ENCODE measurements at places on chromosomes 12 and 14. TPM values are rescaled to one million over a fixed set of nuclear protein-coding genes. Genes with fewer than 3 reads are reported as not detected.
A peak's percentile ranks its signal among the peaks of the same experiment; 100 is the strongest.

TCL1B gene
- not detected for total RNA-seq

GRCh38 chr12:43806737-43807072 is 588 bp upstream of the TWF1 start:
- DNase-seq, result no peak

DNA sequence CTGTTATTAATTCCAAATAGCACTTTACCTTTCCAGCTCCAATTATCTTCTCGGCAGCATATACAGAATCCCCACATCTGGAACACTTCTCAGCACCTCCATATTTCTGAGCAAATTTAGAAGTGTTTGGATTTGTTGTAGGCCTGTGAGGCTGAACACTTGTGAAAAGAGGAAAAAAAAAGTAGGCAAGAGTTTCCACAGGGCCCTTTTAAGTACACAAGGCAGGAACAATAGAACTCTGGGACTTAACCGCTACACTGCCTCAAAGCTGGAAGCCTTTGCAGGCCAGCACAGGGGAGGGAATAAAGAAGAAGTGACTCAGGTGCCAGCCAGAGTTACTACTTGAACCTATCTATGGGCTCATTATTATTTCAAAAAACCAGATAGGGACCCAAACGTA is 18.6 kb downstream of the CSRP2 start:
- DNase-seq, result no peak

CFAP73 gene
- total RNA-seq, result not detected

- no peak for DNase-seq
Observed at GRCh38 chr12:131420867-131421447, 289.9 kb upstream of the SFSWAP start.

GRCh38 chr12:20520532-20520931 is 152.2 kb downstream of the PDE3A start:
- no peak for DNase-seq

GRCh38 chr12:84644908-84645307 is 267.7 kb downstream of the SLC6A15 start:
- no peak for DNase-seq

DPF3 gene
- 10.4 TPM for total RNA-seq

- DNase-seq, result peak; percentile 28
Observed at GRCh38 chr14:100428727-100429126, 105.6 kb downstream of the SLC25A47 start.

GRCh38 chr14:100568998-100569733 is 18.1 kb downstream of the BEGAIN start:
- DNase-seq, result no peak

GRCh38 chr12:91926848-91927247 is 218.8 kb downstream of the BTG1 start:
- peak; percentile 89 for DNase-seq

SERPINA9 gene
- not detected for total RNA-seq

- DNase-seq, result no peak
Observed at GRCh38 chr14:82385048-82385447, 851.4 kb upstream of the SEL1L start.

DNA sequence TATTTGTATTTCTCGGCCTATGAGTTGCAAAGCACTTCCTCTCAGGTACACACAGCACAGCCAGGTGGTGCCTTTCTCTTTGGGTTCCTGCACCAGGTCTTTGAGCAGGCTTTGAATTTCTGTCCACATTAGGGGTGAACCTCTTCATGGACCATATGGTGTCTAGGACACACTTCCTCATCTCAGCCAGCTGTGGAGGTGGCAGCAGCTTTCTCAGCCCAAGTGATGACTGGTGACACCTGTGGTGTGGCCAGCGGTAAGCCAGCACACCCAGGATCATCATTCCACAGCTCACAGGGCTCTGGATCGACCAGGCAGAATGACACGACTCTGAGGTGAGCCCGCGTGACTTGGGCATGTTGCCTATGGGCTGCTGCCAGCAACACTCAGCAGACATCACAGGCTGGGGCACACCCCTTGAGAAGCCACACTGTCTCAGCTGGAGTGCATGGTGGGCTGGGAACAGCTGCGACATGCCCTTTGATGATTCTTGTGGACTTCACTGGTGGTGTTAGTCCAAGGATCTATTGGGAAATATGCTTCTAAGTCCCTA is 36.8 kb downstream of the SLC5A8 start:
- no peak for DNase-seq

GRCh38 chr12:108390495-108391203 is 51.5 kb upstream of the CMKLR1 start:
- no peak for DNase-seq

RBM23 gene
- 68.6 TPM for total RNA-seq

DNA sequence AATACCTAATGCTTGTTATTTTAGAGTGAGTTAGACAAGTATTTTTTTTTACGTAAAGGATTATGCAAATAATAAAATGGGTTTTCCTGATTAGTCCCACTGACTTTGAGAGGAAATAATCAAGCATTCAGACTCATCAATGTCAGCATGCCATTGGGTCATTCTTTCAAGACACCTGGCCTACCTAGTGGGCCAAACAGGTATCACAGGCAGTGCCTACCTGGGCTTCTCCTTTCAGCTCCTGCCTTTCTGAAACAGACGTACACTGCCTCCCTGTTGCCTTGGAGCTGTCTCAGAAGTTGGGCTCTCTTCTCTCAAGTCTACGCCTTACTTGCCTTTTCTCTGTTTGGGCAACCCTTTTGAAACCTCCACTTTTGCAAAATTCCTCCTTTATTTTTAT is 545.6 kb downstream of the SNAPC1 start:
- DNase-seq, result no peak

- peak; percentile 81 for DNase-seq
Observed at GRCh38 chr12:57896434-57897201, 44.7 kb upstream of the ATP23 start.

ZCCHC8 gene
- 22.5 TPM for total RNA-seq

DNA sequence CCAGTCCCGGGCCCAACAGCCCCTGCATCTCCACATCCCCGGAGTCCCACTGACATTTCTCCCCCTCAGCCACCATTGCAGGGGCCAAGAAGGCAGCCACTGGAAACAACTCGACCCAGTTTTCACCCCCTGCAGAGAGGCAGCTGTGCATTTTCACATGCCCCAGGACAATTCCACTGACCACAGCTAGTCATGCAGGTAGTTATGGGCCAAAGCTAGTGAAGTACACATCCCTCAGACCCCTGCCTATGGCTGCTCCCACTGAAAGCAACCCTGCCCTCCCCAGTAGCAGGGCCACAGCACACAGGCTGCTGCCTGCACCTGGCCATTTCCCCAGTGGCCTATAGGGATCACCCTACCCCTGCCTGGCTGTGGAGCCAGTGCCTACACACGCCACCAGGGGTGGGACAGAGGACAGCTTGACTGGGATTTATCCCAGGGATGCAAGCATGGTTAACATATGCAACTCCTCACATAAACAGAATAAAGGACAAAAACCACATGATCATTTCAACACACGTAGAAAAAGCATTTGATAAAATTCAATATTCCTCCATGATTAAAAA is 154.0 kb downstream of the NDUFA12 start:
- DNase-seq, result no peak

DNA sequence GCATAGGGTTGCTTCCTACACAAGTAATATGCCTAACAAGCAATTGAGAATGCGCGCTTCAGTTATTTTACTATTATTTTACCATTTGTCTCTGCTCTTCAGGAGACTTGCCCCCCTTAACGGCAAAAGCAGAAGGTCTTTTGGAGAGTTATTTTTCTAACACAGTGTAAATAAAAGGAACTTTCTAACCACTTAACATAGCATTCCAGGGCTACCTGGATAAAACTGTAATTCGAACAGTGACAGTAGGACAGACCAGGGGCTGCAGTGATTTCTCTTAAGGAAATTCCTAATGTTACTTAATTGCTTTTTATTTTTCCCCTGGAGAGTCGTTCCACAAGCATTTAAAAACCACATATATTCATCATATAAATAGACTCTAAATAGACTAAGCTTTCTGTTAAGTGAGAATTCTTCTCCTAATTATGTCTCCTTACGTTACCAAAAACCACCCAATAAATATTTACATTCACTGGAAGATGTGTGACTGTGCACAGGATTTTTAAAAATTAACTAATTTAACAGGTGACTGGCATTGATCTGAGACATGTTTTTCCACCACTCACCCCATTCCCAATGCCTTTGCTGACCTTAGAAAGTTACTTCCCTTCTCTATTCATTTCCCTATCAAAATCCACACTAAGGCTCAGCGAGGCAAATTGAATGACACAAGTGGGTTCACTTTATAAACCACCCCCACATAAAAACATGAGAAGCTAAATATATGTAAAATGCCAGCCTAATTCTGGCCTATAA is 72.4 kb downstream of the RNF34 start:
- no peak for DNase-seq

DNA sequence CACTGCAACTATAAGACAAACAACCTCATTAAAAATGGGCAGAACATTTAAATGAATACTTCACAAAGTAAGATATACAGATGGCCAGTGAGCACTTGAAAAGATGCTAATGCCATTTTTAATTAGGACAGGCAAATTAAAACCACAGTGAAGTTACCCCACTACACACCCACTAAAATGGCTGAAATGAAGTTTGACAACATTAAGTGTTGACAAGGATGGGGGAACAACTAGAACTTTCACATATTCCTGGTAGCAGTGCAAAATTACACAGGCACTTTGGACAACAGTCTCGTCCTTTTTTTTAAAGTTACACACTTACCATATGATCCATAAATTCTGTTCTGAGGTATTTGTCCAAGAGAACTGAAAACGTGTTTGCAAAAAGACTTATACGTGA is 278.9 kb upstream of the DIO3 start:
- no peak for DNase-seq

DNA sequence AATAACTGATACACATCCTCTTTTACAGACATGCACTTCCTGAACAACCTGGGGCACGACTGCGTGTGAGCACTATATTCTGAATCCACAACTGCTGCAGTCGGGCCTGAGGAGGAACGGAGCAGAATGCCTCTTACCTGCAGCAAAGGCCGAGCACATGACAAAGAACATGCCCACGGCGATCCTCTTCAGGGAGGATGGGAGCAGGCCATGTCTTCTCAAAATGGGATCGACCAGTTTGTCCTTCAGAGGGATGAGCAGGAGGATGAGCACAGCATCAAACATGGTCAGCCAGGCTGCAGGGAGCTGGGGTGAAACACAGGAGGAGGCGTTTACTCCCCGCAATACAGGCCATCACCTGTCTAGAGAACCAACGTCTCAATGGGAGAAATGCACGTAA is 15.1 kb downstream of the SLC15A4 start:
- DNase-seq, result no peak

GRCh38 chr12:25388183-25388582 is 137.5 kb upstream of the KRAS start:
- DNase-seq, result no peak

KCNK13 gene
- not detected for total RNA-seq

- DNase-seq, result peak; percentile 95
Observed at GRCh38 chr12:122072031-122072970, 6.3 kb upstream of the MLXIP start.

TRIM9 gene
- 0.64 TPM for total RNA-seq
